ENCODE measurements at places on chromosomes 3 and 15.

- DNase-seq, result no peak
Observed at GRCh38 chr3:88589138-88589537, 439.4 kb downstream of the C3orf38 start.

GRCh38 chr3:48826451-48826850 is 21.2 kb downstream of the PRKAR2A start:
- no peak for DNase-seq

DNA sequence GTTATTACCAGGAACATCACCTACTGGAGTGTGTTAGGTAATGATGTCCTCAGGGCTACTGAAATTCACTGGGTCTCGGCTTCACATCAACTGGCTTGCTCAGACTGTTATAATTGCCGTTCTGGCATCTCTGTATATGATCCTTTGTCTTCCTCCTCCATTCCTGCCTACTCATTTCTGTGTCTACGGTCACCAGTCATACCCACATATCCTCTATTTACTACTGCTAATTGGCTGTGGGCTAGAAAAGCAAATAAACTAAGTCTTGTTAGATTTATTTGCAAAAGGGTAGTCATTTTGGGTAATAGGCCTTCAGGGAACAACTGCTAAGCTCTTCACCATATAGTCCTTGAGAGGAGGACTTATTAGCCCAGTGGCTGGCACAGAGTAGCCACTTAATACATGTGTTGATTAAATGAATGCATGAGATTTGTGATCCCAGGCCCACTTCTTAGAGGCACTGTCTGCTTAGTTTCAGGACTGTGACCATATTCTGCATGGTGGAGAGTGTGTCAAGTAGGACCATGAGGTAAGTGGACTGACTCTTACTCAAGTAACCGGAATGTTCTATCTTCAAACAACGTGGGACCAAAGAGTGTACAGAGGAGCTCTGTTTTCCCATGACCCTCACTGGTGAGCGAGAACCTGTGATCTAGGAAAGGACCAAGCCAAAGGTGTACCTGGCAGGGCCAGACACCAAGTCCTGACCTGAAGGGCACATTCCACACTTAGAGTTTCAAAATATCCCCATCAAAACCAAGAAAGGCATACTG is 13.2 kb downstream of the ZDHHC3 start:
- DNase-seq, result no peak

- no peak for DNase-seq
Observed at GRCh38 chr15:76991741-76992645, 2.9 kb upstream of the PSTPIP1 start.

GRCh38 chr15:69087366-69087976 is 73.0 kb upstream of the GLCE start:
- no peak for DNase-seq

DNA sequence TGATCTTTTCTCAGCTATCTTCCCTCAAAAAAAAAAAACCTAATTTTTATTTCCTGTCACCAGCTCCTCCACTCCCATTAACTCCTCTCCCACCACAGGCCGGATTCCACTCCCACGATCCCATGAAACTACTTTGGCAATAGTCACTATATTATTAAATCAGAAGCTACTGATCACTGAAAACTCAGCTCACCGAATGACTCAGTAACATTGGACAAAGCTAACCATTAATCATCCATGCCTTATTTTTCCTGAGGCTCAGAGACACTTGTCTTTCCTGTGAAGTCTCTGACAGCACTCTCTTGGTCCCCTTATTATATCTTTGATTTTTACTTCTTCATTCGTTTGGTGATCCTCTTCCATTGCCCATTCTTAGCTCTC is 260.2 kb downstream of the CGGBP1 start:
- no peak for DNase-seq

DNA sequence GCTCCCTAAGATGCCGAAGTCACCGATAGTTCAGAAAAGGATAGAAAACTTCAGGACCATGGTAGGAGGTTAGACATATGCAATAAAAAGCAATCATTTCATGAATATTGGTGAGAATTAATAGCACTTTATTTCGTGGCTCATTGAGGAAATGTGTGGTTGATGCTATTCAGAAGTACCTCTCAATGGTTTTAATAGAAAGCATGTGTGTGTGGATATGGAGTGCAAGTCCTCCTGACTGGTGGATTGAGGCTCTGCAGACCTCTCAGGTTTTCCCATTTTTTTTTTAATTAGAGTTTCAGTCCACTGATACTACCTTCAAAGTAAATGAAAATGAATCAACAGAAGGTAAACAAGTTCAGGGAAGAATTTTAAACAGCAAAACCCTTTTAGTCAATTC is 384.3 kb upstream of the RARB start:
- no peak for DNase-seq

GRCh38 chr3:13566453-13566748 is 17.5 kb downstream of the FBLN2 start:
- DNase-seq, result no peak

DNA sequence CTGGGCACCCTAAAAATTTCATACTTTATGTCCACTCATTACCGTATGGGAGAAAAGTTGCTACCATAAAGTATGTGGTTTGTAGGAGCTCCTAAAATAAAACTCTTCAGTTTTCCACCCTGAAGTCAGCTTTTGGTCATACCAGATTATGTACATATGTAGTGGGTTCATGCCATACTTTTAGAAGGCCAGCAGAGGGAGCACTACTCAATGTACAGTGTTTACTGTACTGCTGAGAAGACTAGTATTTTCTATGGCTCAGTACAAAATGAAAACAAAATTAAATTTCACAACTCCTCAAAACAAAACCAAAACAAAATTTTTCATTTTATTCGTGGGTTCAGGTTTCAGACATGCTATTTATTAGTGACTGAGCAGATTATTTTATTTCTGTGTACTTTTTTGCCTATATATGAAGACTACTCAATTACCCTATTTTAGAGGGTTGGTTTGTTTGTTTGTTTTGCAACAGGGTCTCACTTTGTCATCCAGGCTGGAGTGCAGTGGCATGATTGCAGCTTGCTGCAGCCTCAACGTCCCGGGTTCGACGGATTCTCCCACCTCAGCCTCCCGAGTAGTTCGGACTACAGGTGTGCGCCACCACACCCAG is 24.3 kb downstream of the NXPE3 start:
- no peak for DNase-seq

- no peak for DNase-seq
Observed at GRCh38 chr3:108133048-108133369, 42.2 kb upstream of the CD47 start.

All from activated CD8-positive, alpha-beta memory T cell treated with anti-CD3 and anti-CD28 coated beads for 48 hours (primary cell).